ENCODE measurements at places on chromosomes 11 and 22. TPM values are rescaled to one million over a fixed set of nuclear protein-coding genes. Genes with fewer than 3 reads are reported as not detected.

The TSGA10IP gene
- not detected for total RNA-seq

- DNase-seq, result peak; percentile 17
Observed at GRCh38 chr11:66293777-66294625, 2.3 kb downstream of the TMEM151A start.

The BLID gene
- total RNA-seq, result 4.8 TPM

The TRIM6 gene
- total RNA-seq, result 2.3 TPM

DNA sequence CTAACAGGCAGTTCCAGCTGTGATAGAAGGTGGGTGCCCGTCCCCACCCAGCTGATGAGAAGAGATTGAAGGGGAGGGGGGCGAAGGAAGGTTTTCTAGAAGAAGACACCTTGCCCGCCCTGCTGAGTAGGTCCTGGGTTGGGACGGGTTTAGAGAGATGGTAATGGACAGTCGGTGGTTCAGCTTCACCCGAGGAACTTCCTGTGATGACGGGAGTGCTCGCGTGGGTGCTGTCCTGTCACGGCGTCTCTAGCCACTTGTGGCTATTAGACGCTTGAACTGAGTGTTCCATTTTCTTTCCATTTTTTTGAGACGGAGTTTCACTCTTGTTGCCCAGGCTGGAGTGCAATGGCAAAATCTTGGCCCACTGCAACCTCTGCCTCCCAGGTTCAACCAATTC is 27.6 kb upstream of the MGAT3 start:
- DNase-seq, result no peak

The SSTR3 gene
- 6.8 TPM for total RNA-seq

- no peak for DNase-seq
Observed at GRCh38 chr11:86606836-86607481, 65.5 kb downstream of the ME3 start.

- no peak for DNase-seq
Observed at GRCh38 chr22:36901411-36902142, 11.9 kb upstream of the CSF2RB start.

DNA sequence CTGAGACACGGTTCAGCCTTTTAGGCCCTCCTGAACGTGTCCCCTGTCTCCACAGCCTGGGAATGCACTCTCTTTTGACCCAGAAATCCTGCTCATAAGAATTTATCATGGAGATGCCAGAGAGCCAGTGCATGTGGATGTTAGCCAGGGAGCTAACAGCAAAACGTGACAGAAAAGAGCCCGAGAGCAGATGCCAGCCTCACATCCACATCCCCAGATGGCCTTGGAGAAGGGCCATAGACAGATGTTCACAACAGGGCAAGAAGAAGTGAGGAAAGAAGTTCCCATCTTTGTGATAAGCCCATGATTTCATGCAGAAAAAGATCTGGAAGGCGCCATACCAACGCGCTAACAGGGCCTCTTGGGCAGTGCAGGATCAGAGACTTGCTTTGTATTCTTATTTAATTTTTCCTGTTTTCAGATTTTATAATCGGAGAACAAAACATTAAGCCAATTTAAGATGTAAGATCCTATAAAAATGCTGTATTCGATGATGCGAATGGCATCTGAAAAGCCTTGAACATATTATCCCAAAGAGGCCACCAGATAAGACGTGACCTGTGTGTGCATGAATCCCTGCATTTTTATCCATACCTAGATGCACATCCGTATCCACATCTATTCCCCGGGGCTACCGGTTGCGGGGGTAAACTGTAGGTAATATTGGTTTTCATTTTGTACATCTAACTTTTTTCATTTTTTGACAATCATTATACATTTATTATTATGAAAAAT is 48.7 kb downstream of the IGLL5 start:
- no peak for DNase-seq

DNA sequence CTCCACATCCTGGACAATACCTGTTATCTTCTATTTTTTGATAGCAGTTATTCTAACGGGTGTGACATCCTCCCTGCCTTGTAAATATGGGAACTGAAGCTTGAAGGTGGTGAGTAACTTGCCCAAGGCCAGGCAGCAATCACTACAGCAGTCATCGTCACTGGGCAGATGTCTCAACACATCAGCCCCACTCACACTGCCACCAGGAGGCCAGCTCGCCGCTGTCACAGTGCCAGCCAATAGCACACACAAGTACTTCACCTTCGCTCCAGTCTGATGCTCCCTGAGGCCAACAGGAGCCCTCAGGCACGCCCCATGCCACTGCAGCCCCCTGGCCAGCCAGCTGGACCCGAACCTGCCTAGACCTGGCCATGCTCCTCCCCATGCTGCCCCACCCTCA is 4.9 kb upstream of the TTLL1 start:
- no peak for DNase-seq

DNA sequence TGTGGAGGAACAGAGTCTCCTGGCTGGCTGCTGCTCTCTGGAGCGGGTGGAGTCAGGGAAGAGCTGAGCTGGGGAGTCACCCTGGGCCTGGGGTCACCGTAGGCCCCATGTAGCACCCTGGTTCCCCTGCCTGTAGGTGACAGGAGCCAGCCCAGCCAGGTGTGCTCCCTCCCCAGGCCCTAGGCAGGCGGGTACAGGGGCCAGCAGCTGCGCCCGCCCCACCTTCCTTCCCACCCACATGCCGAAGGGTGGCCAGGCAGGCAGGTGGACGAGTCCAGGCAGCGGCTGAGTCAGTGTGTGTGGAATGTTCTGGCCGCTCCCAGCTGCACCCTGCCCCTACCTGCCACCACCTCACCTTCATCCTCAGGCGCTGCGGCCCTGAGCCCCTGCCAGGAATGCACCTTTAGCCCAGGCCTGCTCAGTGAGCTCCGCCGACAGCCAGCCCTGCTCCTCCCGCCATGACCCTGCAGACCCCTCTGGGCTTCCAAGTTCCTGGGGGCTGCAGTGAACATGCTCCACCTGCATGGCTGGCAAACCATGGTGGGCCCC is 654 bp upstream of the SYT8 start:
- no peak for DNase-seq

DNA sequence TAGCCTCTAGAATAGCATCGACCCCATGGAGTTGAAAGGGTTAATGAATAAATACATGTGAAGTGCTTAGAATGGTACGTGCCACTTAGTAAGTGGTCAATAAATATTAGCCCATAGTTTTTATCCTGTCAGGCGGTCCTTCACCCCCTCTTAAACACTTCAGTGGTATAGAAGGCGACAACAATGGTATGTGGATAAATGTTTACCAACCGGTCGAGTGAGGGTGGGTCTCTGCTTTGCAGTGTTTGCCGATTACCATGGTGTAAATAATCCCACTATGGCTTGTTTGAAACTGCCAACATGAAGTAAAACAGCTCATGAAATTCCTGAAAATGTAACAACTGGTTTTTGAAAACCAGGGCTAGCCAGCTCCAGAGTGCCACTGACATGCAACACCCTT is 541.2 kb downstream of the BUD13 start:
- DNase-seq, result no peak

The CHRM1 gene
- total RNA-seq, result not detected

DNA sequence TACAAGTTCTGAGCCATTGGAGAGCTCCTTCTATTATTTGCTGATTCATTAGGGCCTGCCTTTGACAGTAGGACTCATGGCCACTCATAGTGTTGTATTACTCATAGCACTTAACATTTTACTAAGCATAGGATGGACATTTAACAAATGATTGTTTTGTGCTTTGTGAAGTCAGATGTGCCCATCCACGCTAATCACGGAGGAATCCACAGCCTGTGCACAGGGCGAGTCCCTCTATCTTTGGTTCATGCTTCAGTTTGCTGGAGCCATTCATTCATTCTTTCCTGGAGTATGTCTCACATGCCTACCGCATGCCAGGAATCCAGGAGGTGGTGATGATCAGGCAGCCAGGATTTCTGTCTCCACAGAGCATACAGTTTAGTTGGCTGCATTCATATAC is 254.1 kb downstream of the NTM start:
- DNase-seq, result no peak

Measured in ovary (tissue), 10 donors.